ENCODE measurements at places on chromosomes 12 and 14.

- peak; percentile 60 for DNase-seq
Observed at GRCh38 chr12:108815875-108816594, 41.3 kb downstream of the SSH1 start.

GRCh38 chr12:60724984-60725383, 1129.2 kb downstream of the SLC16A7 start:
- no peak for DNase-seq

DNA sequence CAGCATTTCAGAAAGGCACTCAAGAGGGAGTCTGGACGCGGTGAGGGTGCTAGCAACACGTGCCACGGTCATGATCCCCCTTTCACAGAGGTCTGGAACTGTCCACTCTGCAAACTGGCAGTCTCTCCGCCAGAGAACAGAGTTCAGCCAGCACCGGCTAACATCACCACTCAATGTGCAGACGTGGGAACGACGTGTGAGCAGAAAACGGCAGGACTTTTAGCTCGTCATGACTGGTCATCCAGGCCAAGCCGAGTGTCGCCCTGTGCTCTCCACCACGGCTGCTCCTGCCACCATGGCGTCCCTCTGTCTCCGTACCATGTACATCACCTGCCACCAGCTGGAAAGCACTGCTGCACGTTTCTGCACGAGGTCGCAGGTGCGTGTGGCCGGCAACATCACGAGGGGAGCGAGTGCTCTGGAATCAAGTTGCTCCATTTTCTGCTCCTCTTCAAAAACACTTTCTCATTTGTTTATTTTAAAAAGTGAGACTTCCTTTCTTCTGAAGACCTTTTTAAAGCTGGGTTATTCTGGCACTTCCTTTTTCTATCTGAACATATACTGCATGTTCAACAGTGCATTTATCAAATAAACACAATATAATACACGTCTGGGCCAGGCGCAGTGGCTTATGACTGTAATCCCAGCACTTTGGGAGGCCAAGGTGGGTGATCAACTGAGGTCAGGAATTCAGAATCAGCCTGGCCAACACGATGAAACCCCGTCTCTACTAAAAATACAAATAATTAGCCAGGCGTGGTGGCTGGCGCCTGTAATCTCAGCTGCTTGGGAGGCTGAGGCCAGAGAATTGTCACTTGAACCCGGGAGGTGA, 28.0 kb downstream of the SLC15A4 start:
- DNase-seq, result no peak

DNA sequence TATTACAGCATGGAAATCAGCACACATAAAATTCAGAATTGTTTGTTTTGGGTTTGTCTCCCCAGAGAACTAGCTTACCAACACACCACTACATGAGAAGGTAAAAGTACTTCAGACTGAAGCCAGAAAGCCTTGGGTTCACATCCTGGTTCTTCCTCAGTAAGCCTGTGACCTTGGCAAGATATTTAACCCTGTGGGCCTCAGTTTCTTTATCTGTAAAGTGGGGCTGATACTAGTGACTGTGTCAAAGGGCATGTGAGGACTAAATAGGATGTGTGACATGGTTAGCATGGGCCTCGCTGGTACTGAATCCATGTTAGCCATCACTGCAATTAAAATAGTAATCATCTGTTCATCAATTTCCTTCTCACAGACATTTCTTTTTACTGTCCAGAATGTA, 366.1 kb downstream of the MED13L start:
- no peak for DNase-seq

- DNase-seq, result no peak
Observed at GRCh38 chr12:131511803-131512561, 198.9 kb upstream of the SFSWAP start.

- no peak for DNase-seq
Observed at GRCh38 chr14:57068511-57068910, 200.2 kb downstream of the EXOC5 start.

DNA sequence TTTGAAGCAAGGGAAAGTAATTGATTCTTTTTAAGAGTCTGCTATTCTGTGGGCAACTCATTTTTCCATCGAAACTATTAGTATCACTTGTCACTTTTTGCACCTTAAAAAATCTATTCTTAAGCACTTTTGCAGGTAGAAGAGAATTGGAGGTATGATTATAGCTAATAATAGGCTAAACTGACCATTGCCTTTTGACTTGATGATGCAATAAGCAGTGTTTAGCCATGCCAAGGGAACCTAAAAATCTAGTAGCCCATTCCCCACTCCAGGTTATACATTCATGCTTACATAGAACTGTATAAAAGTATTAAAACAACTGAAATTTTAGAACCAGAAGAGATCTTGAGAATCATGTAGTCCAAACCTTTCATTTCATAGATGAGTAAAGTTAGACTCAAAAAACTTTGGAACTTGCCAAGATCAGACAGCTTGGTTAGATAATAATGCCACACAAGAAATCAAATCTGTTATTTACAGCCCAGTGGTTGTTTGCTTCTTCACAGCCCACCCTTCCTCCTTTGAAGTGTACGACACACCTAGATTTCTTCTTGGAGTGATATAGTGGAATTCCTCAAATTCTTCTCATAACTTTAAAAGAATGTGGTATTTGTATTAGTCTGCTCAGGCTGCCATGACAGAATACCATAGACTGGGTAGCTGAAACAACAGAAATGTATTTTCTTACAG, 21.7 kb upstream of the GARIN2 start:
- peak; percentile 41 for DNase-seq

DNA sequence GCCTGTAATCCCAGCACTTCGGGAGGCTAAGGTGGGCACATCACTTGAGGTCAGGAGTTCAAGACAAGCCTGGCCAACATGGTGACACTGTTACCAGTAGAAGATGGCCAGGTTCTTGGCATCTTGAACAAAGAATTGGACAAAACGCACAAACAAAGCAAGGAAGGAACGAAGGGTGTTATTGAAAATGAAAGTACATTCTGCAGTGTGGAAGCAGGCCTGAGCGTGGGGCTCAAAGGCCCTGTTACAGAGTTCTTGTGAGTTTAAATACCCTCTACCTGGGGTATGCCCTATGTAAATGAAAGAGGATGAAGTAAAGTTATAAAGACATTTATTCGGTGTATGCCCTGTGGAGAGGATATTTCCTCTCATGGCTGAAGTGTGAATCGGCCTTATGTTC, 20.8 kb upstream of the CDK17 start:
- no peak for DNase-seq

DNA sequence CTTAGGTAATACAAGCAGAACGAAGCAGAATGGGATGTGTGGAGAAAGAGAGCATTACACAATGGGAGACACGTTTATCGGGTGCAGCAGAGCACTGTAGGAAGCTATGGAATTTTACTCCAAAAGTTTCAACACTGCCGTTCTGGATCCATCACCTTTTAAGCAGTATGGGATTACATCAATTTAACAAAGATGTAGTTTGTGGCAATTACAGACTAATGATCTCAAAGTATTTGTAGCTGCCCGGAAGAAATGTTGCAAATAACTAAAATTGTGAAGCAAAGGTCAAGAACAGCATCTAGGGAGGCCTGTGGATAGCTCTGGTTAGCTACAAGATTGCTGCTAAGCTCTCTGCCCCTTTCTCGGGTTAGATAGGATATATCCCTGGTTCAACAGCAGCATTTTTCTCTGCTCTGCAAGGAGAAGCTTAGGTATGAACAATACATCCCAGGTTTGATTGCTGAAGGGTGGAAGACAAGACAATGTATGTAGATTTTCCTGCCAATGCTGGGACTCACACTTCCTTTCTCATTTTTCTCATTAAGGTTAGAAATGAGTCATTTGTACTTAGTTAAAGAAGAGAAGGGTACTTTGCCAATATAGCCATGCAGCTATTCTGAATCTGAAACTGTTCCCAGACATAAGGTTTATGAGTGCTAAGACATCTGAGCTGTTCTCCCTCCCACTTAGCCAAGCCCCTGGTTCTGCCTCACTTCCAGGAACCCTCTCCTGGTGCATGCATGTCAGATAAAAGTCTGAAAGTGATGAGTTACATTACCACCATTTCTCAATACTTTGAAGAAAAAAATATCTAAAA, 75.0 kb upstream of the HIF1A start:
- DNase-seq, result peak; percentile 98

GRCh38 chr12:10771132-10771733, 31.2 kb downstream of the TAS2R7 start:
- peak; percentile 39 for DNase-seq

All from AG10803 (cell line).